T-helper 1 cell (primary cell): ENCODE measurements at places on chromosomes 16 and 17.

DNA sequence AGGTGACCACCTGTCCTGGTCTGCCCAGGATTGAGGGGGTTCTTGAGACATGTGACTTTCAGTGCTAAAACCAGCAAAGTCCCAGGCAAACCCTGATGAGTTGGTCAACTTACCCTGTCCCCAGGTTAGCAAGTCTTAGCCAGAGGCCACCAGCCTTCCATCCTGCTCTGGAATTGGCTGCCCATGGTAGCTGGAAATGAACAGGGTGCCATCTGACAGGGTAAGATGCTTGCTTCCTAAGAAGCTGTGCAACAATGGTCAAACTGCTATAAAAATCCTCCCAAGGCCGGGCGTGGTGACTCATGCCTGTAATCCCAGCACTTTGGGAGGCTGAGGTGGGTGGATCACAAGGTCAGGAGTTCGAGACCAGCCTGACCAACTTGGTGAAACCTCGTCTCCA is 22.8 kb upstream of the MTMR4 start:
- no peak for DNase-seq

DNA sequence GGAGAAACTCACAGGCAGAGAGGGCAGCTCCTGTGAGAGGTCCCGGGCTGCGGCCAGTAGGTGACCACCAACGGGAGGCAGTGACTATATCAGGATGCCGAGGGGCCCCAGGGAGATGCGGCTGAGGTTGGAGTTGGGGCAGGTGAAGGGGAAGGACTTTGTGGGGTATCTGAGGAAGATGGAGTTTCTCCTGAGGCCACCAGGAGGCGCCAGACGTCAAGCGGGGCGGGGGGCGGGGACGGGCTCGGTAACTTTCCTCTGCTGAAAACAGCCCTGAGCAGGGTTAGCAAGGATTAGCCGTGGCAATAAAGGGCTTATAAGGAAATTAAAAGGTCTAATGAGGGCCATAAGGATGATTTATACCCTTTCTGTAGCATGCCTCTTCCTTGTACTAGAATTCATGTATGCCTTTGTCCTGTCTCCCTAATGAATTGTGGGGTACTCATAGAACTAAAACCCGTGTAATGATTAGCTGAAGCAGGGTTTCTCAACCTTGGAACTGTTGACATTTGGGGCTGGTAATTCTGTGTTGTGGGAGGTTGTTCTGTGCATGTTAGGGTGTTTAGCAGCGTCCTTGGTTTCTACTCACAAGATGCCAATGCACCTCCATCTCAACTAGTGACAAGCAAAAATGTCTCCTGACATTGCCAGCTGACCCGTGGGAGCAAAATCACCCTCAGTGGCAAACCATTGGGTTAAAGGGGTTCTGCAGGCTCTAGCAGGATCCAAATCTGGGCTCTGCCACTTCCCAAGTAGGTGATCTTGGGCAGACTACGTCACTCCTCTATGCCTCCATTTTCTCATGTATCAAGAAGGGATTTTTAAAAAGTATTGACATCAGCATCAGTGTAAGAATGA is 74.8 kb upstream of the GRIN2A start:
- peak; percentile 19 for DNase-seq

DNA sequence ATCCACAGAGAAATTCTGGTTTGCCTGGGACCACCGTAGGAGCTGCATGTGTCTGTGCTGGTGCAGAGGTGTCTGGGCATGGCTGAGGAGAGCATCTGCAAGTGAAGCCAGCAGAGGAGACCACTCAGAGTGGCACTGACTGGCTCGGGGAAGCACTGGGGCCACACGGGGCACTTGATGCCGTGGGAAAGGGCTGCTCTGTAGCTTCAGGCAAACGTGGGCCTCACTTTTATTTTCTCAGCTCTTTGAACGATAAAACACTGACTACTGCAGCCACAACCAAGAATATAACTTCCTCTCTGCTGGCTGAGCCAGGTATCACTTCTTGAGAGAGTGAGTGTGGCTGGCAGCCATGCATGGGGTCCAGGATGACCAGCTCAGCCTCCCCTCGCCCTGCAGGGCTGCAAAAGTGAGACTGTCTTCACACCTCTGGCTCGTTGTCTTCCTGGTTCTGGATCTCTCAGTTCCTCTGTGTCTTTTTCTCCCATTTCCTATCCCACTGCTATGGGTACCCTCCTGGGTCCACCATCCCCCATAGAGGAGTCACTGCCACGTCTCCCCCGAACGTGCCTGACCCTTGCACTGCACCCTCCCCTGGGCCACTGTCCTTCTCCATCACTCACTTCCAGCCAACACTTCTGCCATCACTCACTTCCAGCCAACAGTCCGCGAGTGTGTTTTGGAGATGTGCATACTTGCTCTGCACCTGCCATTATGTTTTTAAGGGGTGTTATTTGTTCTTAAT is 201.4 kb upstream of the CHMP6 start:
- DNase-seq = no peak

- no peak for DNase-seq
These were observed 4.6 kb downstream of the C16orf78 start for GRCh38 chr16:49378238-49378637.

GRCh38 chr17:82418001-82418986 is at the start of the genes HEXD and OGFOD3:
TSS of gene HEXD (plus strand) at chr17:82418347. CDS start at chr17:82419800, 1,453 bp downstream.
TSS of gene OGFOD3 (minus strand) at chr17:82418586. CDS start at chr17:82418485, 101 bp downstream.
- DNase-seq = peak; percentile 79

- no peak for DNase-seq
These were observed 15.4 kb downstream of the SEZ6L2 start for GRCh38 chr16:29883987-29884386.

DNA sequence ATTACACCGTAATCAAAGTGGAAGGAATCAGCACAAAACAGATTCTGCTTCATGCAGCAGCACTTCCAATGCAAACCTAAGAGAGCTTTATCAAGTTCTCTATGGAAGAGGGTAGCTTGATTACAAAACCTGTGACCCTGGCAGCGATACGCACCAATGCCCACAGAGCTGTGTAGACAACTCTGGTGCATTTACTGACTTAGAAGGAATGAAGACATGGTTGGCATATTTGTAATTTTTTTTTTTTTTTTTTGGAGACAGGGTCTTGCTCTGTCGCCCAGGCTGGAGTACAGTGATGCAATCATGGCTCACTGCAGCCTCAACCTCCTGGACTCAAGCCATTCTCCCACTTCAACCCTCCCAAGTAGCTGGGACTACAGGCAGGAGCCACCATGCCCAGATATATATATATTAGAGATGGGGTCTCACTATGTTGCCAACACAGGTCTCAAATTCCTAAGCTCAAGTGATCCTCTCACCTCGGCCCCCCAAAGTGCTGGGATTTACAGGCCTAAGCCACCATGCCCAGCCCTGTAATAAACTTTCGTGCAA is 49.4 kb downstream of the XPO6 start:
- DNase-seq = no peak

- no peak for DNase-seq
These were observed 29.9 kb upstream of the WFIKKN2 start for GRCh38 chr17:50805486-50805885.
